Peyer's patch (tissue), 4 donors: ENCODE measurements at places on chromosomes 1 and 21. TPM values are rescaled to one million over a fixed set of nuclear protein-coding genes. Genes with fewer than 3 reads are reported as not detected.

Gene IFT25
- total RNA-seq: 34.9 TPM

Gene LCE3E
- not detected for total RNA-seq

Gene SERTAD4
- 0.18 TPM for total RNA-seq

Gene CHAF1B
- total RNA-seq: 0.85 TPM

Gene TCEANC2
- 4.1 TPM for total RNA-seq

Gene EDARADD
- total RNA-seq: not detected

Gene KRTAP15-1
- not detected for total RNA-seq

Gene PLA2G2A
- total RNA-seq: 501 TPM

Gene PIGR
- 2,072 TPM for total RNA-seq

Gene ADORA3
- 4.7 TPM for total RNA-seq

Gene CELA3A
- total RNA-seq: not detected

Gene FMOD
- total RNA-seq: 10.5 TPM
